Cortex of kidney (tissue), 1 donor: ENCODE measurements at places on chromosomes 13 and 19.

- DNase-seq, result no peak
Observed at GRCh38 chr19:32254509-32254890, 90.9 kb upstream of the ZNF507 start.

DNA sequence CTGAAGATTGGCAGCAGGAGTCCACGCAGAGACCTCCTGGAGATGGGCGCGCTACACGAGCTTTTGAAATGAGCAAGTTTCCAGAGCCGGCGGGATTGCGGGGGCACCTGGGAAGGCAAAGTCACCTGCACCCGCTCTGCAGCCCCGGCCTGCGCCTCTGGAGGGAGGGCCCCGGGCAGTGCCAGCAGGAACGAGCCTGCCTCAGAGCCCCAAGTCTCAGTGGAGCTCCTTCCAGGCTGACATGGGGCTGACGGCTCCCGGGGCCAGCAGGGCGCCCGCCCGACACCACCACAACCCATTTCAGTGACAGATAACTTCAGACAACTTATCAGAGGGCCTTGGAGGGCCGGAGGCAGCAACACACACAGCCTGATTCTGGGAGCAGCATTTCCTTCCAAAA is 45.0 kb downstream of the RASA3 start:
- DNase-seq, result no peak

DNA sequence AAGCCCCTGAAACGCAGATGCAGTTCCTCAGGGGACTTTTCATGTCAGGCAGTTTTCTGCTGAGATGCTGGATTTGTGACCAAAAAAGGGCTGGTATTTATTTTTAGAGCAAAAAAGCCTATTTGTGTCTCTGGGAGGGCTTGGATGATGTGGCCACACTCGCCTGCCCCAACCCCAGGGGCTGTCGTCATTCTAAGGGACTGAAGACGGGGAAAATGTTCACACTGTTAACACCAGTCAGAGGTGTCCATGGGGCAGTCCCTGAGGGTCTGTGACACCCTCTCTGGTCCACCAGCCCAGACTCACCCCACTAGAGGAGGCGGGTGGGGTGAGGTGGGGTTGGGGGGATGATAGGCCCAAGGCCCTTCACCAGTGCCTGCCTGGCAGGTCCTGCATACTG is 15.9 kb upstream of the EPHX3 start:
- no peak for DNase-seq

DNA sequence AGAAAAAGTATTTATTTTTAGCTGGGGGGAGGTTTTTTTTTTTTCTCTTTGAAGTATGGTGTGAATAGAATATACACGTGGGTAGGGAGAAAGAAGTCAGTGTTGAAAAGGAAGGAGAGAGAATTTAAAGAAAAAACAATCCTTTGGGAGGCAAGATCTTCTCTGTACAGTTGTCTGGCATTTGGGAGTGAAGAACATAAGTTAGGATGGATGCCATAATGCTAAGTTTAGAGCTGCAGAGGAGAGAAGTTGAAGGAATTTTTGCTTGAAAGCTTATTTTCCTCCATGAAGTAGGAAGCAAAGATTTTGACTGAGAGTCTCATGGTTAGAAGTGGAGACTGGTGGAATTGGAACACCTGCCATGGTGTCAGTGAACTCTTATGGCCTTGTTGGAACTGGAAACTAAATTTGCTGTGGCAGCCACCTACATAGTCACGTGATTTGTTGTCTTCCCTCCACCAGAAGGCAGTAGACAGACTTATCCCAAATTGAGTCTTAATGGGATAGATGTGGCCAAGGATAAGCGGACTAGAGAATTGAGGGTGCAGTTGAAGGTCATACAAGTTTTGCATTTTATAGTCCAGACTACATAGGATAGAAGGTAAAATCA is 22.0 kb downstream of the NDFIP2 start:
- DNase-seq, result no peak

- DNase-seq, result no peak
Observed at GRCh38 chr19:44588771-44589112, 24.6 kb upstream of the IGSF23 start.

DNA sequence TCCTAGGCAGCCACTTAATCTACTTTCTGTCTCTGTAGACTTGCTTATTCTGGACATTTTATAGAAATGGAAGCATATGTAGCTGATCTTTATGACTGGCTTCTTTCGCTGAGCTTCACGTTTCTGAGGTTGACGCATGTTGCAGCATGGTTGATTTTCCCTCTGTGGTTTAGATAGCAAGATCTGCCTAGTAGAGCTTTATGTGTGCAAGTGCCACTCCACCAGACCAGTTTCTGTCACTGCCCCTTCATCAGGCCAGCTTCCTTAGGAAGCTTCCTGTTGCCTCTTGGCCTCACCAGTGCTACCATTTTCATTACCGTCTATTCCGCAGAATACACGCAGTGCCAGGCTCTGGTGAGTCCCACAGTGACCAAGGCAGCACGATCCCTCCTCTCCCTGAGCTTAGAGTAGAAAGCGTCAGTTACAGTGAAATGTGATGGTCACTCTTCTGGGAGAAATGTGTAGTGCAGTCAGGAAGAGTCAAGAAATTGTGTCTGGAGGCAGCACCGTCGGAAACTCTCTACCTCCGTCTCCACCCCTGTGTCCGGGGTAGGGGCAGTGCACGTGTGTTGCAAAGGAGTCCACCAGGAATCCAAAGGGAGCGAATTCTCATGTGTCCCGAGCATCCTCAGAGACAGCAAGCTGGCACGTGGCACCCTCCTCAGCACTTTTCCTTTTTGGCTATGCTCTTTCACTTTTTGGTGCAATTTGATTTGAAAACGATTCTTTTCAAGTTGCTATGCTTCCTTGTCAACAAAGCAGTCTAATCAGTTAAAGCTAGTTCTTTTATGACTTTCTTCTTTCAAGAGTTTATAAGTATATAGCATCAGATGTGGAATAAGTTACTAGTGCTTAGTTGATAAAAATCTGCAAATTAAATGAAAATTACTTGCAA is 45.4 kb upstream of the GPR183 start:
- DNase-seq, result no peak

DNA sequence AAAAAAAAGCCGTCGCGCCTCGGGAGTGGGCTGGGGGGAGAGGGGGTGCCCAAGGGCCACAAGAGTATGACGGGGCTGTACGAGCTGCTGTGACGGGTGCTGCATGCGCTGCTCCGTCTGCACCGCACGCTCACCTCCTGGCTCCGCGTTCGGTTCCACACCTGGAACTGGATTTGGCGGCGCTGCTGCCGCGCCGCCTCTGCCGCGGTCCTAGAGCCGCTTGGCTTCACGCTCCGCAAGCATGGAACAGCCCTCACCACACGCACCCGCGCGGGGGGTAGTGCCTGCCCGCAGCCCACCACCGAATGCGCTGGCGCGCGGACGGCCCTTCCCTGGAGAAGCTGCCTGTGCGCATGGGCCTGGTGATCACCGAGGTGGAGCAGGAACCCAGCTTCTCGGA is 18.8 kb downstream of the C1QTNF9 start:
- DNase-seq, result no peak

DNA sequence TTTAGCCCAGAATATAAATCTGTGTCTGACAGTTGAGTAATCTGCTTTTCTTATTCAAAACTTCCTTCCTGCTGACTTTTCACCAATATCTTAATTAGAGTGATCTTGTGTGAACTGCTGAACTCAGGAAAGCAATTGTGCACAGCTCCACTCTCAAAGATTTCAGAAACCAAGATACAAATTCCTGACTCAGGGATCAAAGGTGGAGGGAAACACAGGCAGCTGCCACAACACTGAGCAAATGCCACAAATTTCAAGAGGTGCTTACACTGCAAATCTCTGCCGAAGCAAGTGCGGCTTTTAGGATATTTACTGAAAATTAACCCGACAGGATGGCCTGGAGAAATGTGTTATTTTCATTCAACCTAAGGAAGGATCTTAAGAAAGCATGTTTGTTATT is 111.4 kb downstream of the STOML3 start:
- no peak for DNase-seq

GRCh38 chr19:1864480-1865171 is 1.2 kb upstream of the KLF16 start:
- DNase-seq, result no peak

- DNase-seq, result no peak
Observed at GRCh38 chr19:35090160-35090505, 25.5 kb upstream of the FXYD3 start.

- DNase-seq, result no peak
Observed at GRCh38 chr13:23450340-23451046, 17.0 kb upstream of the SACS start.

- DNase-seq, result no peak
Observed at GRCh38 chr19:35545855-35546381, 492 bp downstream of the TMEM147 start.

DNA sequence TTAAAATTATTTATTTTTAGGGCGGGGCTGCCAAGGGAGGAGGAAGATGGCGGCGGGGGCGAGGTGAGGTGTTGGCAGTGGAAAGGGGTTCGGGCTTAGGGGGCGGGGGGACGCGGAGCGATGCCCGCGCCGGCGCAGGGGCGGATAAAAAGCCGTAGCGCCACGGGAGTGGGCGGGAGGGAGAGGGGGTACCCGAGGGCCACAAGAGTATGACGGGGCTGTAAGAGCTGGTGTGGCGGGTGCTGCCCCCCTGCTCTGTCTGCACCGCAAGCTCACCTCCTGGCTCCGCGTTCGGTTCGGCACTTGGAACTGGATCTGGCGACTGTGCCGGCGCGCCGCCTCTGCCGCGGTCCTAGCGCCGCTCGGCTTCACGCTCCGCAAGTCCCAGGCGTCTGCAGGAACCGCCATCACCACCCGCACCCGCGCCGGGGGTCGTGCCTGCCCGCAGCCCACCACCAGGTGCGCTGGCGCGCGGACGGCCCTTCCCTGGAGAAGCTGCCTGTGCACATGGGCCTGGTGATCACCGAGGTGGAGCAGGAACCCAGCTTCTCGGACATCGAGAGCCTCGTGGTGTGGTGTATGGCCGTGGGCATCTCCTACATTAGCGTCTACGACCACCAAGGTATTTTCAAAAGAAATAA is 265.2 kb upstream of the SGCG start:
- no peak for DNase-seq

GRCh38 chr19:1230783-1231489 is 6.9 kb downstream of the CBARP start:
- DNase-seq, result no peak

- DNase-seq, result no peak
Observed at GRCh38 chr13:40494513-40494912, 171.9 kb downstream of the FOXO1 start.

- no peak for DNase-seq
Observed at GRCh38 chr13:97133955-97134354, 88.2 kb upstream of the MBNL2 start.

DNA sequence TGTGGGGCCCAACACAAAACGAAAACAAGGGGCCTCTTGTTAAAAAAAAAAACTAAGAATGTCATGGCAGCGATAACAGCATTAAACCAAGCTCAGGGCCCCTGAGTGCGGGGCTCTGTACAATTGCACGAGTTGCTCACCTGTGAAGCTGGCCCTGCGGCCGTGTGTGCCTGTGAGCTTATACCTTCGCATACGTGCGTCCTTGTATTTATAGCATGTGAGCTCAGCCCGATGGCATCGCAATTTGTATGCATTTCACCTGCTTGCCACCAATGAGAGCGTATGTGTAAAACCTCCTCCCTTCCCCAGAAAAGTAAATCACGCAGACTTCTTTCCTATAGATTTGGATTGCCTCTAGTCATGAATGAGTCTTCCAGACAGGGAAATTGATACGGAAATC is 17.1 kb downstream of the HNRNPM start:
- no peak for DNase-seq

- DNase-seq, result no peak
Observed at GRCh38 chr19:54138489-54139256, 1.1 kb downstream of the CNOT3 start.

- no peak for DNase-seq
Observed at GRCh38 chr13:45215392-45216077, 14.7 kb upstream of the KCTD4 start.

GRCh38 chr13:60326273-60326672 is 70.7 kb upstream of the TDRD3 start:
- DNase-seq, result no peak

- DNase-seq, result no peak
Observed at GRCh38 chr19:45021971-45022370, 16.9 kb upstream of the CLASRP start.

GRCh38 chr13:33624253-33624652 is 193.7 kb upstream of the RFC3 start:
- no peak for DNase-seq

- DNase-seq, result no peak
Observed at GRCh38 chr19:45505151-45505995, 1.9 kb upstream of the VASP start.

DNA sequence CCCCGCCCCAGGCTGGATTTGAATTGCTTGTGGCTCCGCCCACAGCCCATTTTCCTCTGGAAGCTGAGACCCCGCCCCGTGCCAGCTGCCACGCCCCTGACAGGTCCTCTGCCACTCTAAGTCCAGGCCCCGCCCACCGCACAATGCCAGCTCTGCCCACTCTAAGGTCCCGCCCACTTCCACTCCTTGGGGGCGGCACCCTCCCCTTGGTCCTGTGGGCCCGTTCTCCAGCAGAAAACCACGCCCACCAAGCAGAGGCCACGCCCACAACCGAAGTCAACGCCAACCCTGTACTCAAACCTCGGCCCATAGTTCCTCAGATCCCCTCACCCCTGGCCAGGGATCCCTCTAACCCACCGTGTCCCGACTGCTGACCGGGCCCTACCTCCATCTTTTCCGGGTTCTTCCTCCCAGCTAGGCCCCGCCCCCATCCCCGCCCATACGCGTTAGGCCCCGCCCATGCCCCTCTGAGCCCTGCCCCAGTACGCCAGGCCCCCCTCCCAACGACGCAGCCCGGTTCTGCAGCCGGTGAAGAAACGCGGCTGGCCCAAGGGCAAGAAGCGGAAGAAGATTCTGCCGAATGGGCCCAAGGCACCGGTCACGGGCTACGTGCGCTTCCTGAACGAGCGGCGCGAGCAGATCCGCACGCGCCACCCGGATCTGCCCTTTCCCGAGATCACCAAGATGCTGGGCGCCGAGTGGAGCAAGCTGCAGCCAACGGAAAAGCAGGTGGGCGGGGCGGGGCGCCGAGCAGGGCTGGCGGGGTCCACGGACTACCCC is 1.3 kb downstream of the HMG20B start:
- no peak for DNase-seq

DNA sequence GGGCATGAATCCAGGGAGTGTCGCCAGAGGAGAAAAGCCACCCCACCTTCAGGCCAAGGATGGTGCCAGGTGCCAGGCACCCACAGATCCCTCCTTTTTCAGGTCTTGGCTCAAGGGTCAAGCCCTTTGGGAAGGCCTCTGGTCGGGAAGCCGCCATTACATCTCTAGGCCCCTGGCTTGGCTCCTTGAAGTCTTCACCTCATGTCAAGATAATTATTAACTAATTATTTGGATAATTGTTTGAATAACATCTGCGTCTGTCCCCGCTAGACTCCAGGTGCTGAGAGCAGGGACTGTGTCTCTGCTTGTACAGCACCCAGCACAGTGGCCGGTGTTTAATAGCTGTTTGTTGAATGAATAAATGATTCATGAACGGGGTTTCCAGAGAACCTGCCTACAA is 1.2 kb downstream of the KLK13 start:
- DNase-seq, result no peak

DNA sequence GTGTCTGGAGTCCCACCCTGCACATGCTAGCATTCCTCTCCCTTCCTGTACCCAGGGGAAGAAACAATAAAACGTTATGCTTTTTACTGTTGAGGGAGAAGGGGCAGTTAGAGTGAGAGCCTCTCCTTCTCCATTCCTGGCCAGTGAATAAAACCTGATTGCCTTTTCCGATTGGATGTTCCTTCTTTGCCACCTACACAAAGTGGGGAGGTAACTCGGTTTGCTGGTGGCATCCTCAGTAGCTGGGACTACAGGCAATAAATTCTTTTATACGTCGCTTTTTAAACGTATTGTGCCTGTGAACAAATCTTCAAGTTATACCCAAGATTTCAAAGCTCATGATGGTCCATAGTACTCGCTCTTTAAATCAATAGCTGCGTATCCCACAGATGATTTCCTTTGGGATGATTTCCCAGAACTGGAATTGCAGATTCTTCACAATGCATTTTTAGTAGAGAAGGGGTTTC is 660 bp upstream of the MVB12A start:
- no peak for DNase-seq
